Astrocyte (in vitro differentiated cells and primary cell): ENCODE measurements at places on chromosomes 12 and 14.
A peak's percentile ranks its signal among the peaks of the same experiment; 100 is the strongest.

DNA sequence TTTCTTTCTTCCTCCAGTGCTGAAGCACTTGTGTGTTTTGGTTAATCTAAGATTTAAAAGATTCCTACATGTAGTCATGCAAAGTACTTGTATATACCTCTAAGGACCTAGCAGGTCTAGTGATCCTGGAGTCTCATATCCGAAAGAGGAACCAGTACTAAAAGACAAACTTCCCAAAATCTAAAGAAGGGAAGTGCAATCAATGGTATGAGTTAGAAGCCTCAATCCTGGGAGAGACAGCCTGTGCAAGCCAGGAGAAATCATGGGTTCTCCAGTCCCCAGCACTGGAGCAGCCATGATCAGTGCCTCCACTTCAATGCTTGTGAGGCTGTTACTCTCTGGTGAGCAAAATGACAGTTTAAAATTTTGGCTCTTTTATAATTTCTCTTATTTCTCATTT lies 277.4 kb downstream of the DAD1 start:
- no peaks in the 10 kb centered on the region for H3K36me3 ChIP-seq
- no peak for DNase-seq
- no peak overlapping the region for H3K27ac ChIP-seq
- no peak overlapping the region for H3K4me3 ChIP-seq

DNA sequence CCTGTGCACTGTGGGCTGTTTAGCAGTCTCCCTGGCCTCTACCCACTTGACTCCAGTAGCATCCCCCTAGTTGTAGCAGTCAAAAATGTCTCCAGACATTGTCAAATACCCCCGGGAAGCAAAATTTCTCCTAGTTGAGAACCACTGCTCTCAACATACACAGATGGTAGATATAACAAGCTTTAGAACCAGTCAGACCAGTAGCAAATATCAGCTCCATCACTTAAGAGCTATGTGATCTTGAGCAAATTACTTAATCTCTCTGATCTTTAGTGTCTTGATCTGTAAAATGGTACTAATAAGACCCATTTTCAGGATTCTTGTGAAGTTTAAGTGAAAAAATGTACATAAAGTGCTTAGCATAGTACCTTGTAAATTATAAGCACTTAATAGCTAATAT lies 96.2 kb downstream of the DUSP6 start:
- H3K36me3 ChIP-seq: no peaks in the 10 kb centered on the region
- no peak for DNase-seq
- no peaks in the 10 kb centered on the region for H3K27me3 ChIP-seq
- no peaks in the 10 kb centered on the region for H3K4me1 ChIP-seq
- H3K4me3 ChIP-seq: no peak overlapping the region
- H3K27ac ChIP-seq: no peak overlapping the region

- no peaks in the 10 kb centered on the region for H3K4me1 ChIP-seq
- DNase-seq: peak; percentile 33
- H3K27ac ChIP-seq: no peak overlapping the region
- H3K27me3 ChIP-seq: no peaks in the 10 kb centered on the region
Observed at GRCh38 chr12:116336542-116337065, 59.1 kb upstream of the MED13L start.

DNA sequence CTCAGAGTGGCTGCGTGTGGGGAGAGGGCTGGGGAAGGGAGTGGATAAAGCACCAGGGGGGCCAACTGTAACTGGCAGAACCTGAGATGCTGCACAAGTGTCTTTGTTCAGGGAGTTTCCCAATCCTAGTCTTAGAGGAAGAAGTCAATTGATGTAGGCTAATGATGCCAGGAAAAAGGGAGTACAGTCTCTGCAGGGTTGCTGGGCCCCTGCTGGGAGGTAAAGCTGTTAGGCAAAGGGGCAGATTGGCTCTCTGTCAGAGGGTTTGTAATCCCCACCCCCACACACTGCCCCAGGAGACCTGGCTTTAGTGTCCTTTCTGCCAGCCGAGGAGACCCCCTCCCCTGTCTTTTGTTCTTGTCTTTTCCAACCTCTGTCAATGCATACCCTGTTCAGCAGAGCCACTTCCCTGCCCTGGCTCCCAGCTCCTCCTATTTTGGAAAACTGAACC lies 178.4 kb downstream of the KCNA5 start:
- no peak overlapping the region for H3K4me3 ChIP-seq
- H3K4me1 ChIP-seq: no peaks in the 10 kb centered on the region
- H3K27ac ChIP-seq: no peak overlapping the region
- H3K36me3 ChIP-seq: no peaks in the 10 kb centered on the region

GRCh38 chr12:52566847-52567291 lies 6.8 kb downstream of the KRT74 start:
- H3K27ac ChIP-seq: no peak overlapping the region
- H3K27me3 ChIP-seq: peaks cover 32% of the 10 kb centered on the region
- no peaks in the 10 kb centered on the region for H3K4me1 ChIP-seq
- DNase-seq: no peak
- H3K36me3 ChIP-seq: no peaks in the 10 kb centered on the region

GRCh38 chr12:45281994-45282393 lies 66.1 kb downstream of the ANO6 start:
- H3K27me3 ChIP-seq: no peaks in the 10 kb centered on the region
- peaks cover 23% of the 10 kb centered on the region for H3K4me1 ChIP-seq
- H3K27ac ChIP-seq: no peak overlapping the region
- DNase-seq: peak; percentile 44
- H3K36me3 ChIP-seq: no peaks in the 10 kb centered on the region
- no peak overlapping the region for H3K4me3 ChIP-seq

DNA sequence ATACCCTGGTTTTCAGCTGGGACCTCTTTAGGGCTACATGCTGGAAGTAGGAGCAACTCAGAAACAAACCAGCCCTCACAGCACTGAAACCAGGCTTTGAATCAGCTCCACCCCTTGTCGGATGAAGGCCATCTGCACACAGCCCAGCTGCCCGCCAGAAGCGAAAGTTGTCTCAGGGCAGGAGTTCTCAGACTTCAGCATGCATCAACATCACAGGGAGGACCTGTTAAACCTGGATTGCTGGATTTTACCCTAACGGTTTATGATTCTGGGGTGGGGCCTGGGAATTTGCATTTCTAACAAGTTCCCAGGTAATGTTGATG lies 10.9 kb downstream of the SYNDIG1L start:
- DNase-seq: no peak
- H3K4me3 ChIP-seq: no peak overlapping the region
- peaks cover 48% of the 10 kb centered on the region for H3K27me3 ChIP-seq
- H3K36me3 ChIP-seq: no peaks in the 10 kb centered on the region
- H3K27ac ChIP-seq: no peak overlapping the region

GRCh38 chr12:53795927-53796326 lies 44.1 kb upstream of the CISTR start:
- DNase-seq: no peak
- H3K36me3 ChIP-seq: no peaks in the 10 kb centered on the region
- H3K4me1 ChIP-seq: no peaks in the 10 kb centered on the region
- H3K27ac ChIP-seq: no peak overlapping the region

DNA sequence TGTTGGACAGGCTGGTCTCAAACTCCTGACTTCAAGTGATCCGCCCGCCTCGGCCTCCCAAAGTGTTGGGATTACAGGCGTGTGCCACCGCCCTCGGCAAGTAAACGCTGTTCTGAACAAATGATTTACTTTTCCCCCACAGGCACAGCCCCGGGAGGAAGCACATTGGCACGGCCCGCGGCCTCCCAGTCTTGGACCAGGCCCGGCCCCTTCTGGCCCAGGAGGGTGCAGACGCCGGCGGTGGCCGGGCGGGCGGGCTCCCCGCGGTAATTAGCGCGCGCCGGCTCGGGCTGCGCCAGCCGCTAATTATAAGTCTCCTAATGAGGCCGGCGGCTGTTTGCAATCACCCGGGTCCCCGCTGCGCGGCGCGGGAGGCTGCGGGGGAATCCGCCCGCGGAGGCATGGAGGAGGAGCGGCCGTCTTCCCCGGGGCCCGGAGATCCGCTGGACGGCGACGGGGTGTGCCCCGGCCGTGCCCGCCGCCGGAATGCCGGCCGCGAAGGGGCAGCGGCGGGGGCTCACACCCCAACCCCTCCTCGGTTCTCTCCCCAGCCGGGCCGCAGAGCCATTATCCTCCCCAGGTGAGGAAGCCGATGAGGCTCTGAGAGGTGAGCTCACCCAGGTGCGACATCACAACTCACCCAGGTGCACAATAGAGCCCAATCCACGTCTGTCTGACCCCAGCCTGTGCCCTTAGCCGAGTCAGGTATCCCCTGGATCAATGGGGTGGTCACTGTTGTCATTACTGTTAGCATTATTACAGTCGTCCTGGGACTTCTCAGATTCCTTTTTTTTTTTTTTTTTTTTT lies 3.3 kb upstream of the POP5 start:
- peaks cover 16% of the 10 kb centered on the region for H3K4me1 ChIP-seq
- no peak for DNase-seq
- peaks cover 8% of the 10 kb centered on the region for H3K27me3 ChIP-seq
- peaks cover 2% of the 10 kb centered on the region for H3K36me3 ChIP-seq
- H3K27ac ChIP-seq: no peak overlapping the region

GRCh38 chr12:49058366-49059044 lies 2.1 kb downstream of the KMT2D start:
- no peak for DNase-seq
- peak overlapping the region; percentile 98 for H3K27ac ChIP-seq
- peak overlapping the region; percentile 92 for H3K4me3 ChIP-seq

- no peak for DNase-seq
- peak overlapping the region; percentile 4 for H3K27ac ChIP-seq
- H3K4me1 ChIP-seq: peaks cover 20% of the 10 kb centered on the region
- no peaks in the 10 kb centered on the region for H3K27me3 ChIP-seq
- no peak overlapping the region for H3K4me3 ChIP-seq
- H3K36me3 ChIP-seq: no peaks in the 10 kb centered on the region
Observed at GRCh38 chr14:74562515-74563232, 49.4 kb downstream of the LTBP2 start.

GRCh38 chr12:122208073-122208820 lies 4.7 kb downstream of the B3GNT4 start:
- H3K27me3 ChIP-seq: peaks cover 17% of the 10 kb centered on the region
- peaks cover 6% of the 10 kb centered on the region for H3K4me1 ChIP-seq
- peaks cover 33% of the 10 kb centered on the region for H3K36me3 ChIP-seq
- no peak overlapping the region for H3K4me3 ChIP-seq

GRCh38 chr12:126509572-126509971 lies 1444.3 kb downstream of the AACS start:
- DNase-seq: no peak
- no peak overlapping the region for H3K4me3 ChIP-seq
- H3K4me1 ChIP-seq: no peaks in the 10 kb centered on the region
- H3K36me3 ChIP-seq: no peaks in the 10 kb centered on the region

DNA sequence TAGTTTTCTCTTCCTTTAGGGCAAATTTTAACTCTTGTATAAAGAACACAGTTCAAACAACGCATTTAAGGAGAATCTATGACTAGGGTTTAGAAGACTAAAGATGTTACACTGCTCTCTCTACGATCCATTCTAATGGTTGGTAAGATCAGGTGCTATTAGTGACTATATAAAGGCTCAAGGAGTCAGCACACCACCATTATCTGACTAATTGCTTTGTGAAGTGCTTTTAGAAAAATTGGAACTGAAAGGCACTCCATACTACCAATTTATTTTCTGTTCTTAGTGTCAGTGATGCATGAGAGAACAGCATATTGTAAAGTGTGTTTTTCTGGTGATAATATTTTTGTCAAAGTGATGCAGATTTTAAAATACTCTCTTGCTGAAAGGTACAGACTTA lies 136.8 kb downstream of the SYT1 start:
- no peak for DNase-seq
- H3K4me1 ChIP-seq: no peaks in the 10 kb centered on the region
- no peak overlapping the region for H3K4me3 ChIP-seq
- H3K27ac ChIP-seq: no peak overlapping the region
- no peaks in the 10 kb centered on the region for H3K27me3 ChIP-seq

DNA sequence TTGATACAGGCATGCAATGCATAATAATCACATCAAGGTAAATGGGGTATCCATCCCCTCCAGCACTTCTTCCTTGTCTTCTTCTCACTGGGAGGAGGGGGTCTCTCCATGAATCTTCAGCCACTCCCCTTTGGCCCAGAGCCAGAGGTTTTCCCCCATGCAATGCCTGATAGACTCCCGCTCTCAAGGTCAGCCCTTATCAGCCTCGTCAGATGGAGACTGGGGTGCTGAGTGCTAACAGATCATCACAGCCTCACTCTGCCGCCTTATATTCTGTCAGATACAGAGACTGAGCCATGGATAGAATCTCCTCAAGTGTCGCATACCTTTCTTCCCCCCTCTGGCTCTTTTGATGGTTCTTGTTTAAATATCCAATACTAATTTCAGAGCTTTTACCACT lies 503.1 kb downstream of the AACS start:
- no peaks in the 10 kb centered on the region for H3K4me1 ChIP-seq
- no peak for DNase-seq
- no peaks in the 10 kb centered on the region for H3K36me3 ChIP-seq
- H3K4me3 ChIP-seq: no peak overlapping the region
- H3K27ac ChIP-seq: no peak overlapping the region
- H3K27me3 ChIP-seq: no peaks in the 10 kb centered on the region

- no peak overlapping the region for H3K27ac ChIP-seq
- DNase-seq: no peak
- no peaks in the 10 kb centered on the region for H3K27me3 ChIP-seq
- no peak overlapping the region for H3K4me3 ChIP-seq
- H3K4me1 ChIP-seq: peaks cover 18% of the 10 kb centered on the region
Observed at GRCh38 chr12:112103758-112104503, 4.7 kb downstream of the NAA25 start.

GRCh38 chr14:61406675-61407074 lies 85.3 kb downstream of the PRKCH start:
- H3K4me1 ChIP-seq: no peaks in the 10 kb centered on the region
- DNase-seq: no peak
- no peaks in the 10 kb centered on the region for H3K36me3 ChIP-seq
- no peak overlapping the region for H3K4me3 ChIP-seq

- peaks cover 21% of the 10 kb centered on the region for H3K4me1 ChIP-seq
- no peaks in the 10 kb centered on the region for H3K27me3 ChIP-seq
- H3K36me3 ChIP-seq: no peaks in the 10 kb centered on the region
- no peak within 1 kb of the TSS for H3K27ac ChIP-seq
- H3K4me3 ChIP-seq: peak within 1 kb of the TSS; percentile 44
Observed at GRCh38 chr14:104723651-104724406, at the start of gene ADSS1. Gene ADSS1 (plus strand): TSS chr14:104724229. CDS start chr14:104724271, 42 bp downstream.

GRCh38 chr12:117876436-117876816 lies 92.4 kb downstream of the KSR2 start:
- H3K27ac ChIP-seq: no peak overlapping the region
- no peak for DNase-seq
- peak overlapping the region; percentile 29 for H3K4me3 ChIP-seq
- H3K27me3 ChIP-seq: peaks cover 9% of the 10 kb centered on the region

DNA sequence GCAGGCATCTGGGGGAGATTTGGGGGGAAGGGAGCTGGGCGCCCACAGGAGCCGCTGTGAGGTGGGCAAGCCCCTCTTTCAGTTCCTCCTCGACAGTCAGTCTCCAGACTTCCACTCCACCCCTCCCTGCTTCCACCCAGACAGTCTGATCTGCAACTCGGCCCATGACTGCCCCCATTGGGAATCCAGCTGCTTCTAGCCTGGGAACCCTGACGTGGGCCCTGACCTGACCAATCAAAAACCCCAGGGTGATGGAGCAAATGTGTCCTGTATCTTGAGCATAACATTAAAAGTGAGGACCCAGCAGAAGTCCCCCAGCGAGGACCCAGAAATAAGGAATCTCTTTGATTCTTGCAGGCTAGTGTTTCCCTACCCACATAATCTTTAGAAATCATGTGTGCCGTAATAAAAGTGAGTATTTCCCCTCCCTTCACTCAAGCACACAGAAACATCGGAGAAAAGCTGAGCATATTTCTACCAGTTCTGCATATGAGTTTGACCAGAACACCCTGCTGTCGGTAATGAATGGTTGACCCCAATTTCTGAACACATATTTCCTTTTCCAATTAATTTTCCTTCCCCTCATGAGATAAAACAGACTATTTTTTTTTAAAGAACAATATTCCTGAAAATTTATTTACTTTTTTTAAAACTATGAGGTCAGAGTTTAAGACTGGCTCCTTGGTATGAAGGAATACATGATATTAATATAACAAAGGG lies 6.4 kb downstream of the SSH1 start:
- H3K27me3 ChIP-seq: no peaks in the 10 kb centered on the region
- peaks cover 45% of the 10 kb centered on the region for H3K36me3 ChIP-seq
- peak; percentile 83 for DNase-seq
- peak overlapping the region; percentile 100 for H3K27ac ChIP-seq
